ENCODE measurements at places on chromosomes 5 and 9.

GRCh38 chr5:854966-855743, 4.4 kb upstream of the ZDHHC11 start:
- DNase-seq: no peak

DNA sequence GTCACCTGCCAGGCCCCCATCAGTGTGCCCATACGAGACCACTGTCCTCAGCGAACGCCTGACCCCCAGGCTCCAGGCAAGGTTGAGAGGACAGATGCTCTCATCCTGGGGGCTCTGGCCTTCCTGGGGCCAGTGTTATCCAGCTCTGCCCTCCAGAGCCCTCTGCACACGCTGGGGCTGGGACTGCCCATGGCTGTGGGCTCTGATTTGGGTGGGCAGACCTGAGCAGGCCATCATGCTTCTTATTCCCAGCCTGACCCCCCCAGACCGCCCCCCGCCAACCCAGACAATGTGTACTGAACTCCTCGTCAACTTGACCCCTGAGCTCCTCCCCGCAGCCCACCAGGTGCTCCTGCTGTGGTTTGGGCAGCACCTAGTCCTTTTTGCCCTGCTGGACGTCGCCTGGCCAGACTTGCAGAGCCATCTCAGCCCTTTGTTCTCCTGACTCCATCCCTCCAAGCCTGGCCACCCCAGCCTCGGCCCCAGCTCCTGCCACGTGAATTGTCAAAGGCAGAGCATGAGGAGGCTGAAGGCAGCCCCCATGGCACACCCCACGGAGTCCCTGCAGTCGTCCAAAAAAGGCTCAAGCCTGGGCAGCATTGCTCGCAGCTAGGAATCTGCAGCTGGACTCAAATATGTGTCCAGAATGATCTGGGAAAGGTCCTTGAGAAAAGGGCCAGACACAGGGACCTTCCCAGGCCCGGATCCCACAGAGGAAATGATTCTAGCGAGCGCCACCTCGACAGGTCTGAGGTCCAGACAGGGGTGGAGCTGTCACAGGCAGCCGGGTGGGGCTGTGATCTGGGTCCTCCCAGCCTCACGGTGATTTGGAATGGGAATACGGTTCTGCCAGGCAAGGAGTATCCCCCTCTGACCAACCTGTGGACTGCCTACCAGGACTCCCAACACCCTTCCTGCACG, 87.0 kb downstream of the ADAMTS2 start:
- no peak for DNase-seq

- DNase-seq: peak; percentile 54
Measured at GRCh38 chr5:67431191-67431590, 234.6 kb upstream of the CD180 start.

DNA sequence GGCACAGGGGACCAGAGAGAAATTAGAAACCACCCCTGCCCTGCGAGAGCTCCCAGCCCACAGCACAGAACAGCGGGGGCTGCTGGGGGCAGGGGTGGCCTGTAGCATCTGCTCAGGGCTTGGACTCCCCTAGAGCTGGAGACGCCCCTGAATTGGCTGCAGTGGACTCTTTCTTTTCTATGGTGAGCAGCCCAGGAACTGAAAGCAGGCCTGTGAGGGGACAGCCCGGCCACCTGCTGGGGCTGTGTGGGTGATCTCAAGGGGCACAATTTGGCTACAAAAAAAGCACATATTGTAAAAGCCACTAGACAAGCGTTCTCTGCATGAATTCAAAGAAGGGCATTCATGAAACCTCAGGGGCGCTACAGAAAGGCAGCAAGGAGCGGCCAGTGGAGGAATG, 57.5 kb upstream of the ICE1 start:
- DNase-seq: no peak

- DNase-seq: no peak
Measured at GRCh38 chr5:170617533-170618490, 114.0 kb downstream of the KCNIP1 start.
